ENCODE measurements at places on chromosomes 4 and X.
A peak's percentile ranks its signal among the peaks of the same experiment; 100 is the strongest.

GRCh38 chr4:94814237-94814636, 56.5 kb downstream of the BMPR1B start:
- no peak for DNase-seq

- no peak for DNase-seq
Observed at GRCh38 chr4:159297091-159297490, 194.2 kb downstream of the RAPGEF2 start.

- DNase-seq, result no peak
Observed at GRCh38 chr4:75255261-75255660, 258.9 kb downstream of the RCHY1 start.

DNA sequence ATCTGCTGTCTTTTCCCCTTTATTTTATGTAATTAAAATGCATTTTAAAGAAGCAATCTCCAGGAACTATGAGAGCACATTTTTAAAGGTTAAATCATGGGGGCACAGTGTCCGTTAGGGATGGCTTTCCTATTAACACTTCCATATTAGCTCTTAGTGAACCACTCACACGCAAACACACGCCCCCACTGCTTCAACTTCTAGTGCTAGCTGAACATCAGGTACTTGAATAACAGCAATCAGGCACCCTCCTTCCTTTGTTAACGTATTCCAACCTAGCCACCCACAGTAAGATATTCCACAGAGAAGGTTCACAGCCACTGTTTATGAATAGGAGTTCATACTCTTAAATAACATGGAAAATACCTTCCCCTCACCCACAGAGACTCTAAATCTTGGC, 9.3 kb downstream of the TMEM255A start:
- DNase-seq, result no peak

DNA sequence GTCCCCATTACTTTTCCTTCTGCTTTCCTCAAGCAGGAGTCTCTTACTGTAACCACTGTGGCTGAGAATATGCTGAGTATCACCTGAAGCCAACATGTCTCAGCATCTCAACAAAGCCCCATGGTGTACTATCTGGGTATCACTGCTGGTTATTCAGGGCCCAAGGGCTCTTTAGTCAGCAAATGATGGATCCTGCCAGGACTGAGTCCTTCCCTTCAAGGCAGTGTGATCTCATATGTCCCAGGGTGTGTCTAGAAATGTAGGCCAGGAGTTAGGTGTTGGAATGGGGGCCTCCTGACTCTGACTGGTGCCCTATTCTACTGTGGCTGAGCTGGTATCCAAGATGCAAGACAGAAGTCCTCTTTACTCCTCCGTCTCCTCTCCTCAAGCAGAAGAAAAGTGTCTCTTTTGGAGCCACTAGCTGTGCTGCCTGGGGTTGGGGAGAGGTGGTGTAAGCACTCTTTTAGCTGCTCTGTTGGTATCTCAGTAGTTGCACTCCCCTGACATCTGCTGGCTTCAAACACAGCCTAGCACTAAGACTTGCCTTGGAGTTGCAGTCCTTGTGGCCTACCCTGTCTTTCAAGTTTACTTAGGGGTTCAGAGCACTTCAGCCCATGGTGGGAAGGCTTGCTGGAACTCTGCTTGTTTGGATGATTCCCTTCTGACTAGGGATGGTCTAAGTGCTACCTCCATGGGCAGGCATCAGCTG, 28.6 kb downstream of the OCIAD2 start:
- DNase-seq, result no peak

DNA sequence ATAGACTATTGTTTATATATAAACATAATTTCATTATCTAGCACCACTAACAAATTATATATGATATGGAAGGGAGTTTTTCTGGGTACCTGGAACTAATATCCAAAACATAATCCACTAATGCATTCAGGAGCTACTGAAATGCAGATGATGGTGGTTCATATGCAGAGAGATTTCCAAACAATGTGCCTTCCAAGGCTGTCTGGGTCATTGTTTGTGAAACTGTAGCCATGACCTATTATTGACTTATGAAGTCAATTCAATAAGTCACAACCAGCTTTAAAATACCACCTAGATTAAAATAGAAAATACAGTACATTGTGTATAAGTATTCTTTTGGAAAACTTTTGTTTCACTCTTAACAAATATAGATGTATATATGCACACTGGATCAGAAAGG, 237.0 kb upstream of the PRPS2 start:
- no peak for DNase-seq

GRCh38 chr4:183181081-183181480, 82.0 kb downstream of the WWC2 start:
- no peak for DNase-seq

GRCh38 chrX:11579636-11580600, 85.8 kb downstream of the ARHGAP6 start:
- no peak for DNase-seq

GRCh38 chrX:48540028-48540375, 488 bp downstream of the TBC1D25 start:
- DNase-seq, result peak; percentile 40

GRCh38 chr4:105541420-105541819, 11.0 kb upstream of the ARHGEF38 start:
- DNase-seq, result no peak

GRCh38 chr4:76991161-76991660, 41.7 kb downstream of the SEPTIN11 start:
- DNase-seq, result no peak

GRCh38 chr4:39994406-39994805, 16.7 kb upstream of the PDS5A start:
- DNase-seq, result no peak

DNA sequence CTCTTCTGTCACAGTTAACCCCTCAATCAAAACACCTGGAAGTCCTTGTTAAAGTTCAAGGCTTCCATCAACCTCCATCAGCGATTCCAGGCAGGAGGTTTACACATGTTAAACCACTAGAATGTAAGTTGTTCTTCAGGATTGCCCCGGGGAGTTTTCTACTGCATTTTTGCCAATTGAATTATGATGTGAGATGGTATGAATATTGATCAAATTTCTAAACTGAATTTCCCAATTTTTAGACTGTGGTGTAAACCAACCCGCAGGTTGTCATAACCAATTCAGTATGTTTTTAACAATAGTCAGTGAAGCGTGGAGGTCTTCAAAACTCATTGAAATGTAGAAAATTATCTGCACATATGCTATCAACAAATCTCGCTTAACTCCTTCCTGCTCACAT, 21.2 kb upstream of the TENM3 start:
- DNase-seq, result no peak

GRCh38 chr4:173319696-173320095, 14.5 kb downstream of the HMGB2 start:
- no peak for DNase-seq

GRCh38 chr4:73341454-73341853, 62.6 kb upstream of the ALB start:
- peak; percentile 64 for DNase-seq

GRCh38 chrX:20285511-20285910, 18.8 kb upstream of the RPS6KA3 start:
- DNase-seq, result no peak

DNA sequence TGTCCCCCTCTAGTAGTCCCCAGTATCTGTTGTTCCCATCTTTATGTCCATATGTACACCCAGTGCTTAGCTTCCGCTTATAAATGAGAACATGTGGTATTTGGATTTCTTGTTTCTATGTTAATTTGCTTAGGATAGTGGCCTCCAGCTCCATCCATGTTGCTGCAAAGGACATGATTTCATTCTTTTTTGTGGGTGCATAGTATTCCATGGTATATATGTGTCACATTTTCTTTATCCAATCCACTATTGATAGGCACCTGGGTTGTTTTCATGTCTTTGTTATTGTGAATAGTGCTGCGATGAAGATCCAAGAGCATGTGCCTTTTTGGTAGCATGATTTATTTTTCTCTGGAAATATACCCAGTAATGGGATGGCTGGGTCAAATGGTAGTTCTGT, 6.3 kb downstream of the RAP1GDS1 start:
- no peak for DNase-seq

DNA sequence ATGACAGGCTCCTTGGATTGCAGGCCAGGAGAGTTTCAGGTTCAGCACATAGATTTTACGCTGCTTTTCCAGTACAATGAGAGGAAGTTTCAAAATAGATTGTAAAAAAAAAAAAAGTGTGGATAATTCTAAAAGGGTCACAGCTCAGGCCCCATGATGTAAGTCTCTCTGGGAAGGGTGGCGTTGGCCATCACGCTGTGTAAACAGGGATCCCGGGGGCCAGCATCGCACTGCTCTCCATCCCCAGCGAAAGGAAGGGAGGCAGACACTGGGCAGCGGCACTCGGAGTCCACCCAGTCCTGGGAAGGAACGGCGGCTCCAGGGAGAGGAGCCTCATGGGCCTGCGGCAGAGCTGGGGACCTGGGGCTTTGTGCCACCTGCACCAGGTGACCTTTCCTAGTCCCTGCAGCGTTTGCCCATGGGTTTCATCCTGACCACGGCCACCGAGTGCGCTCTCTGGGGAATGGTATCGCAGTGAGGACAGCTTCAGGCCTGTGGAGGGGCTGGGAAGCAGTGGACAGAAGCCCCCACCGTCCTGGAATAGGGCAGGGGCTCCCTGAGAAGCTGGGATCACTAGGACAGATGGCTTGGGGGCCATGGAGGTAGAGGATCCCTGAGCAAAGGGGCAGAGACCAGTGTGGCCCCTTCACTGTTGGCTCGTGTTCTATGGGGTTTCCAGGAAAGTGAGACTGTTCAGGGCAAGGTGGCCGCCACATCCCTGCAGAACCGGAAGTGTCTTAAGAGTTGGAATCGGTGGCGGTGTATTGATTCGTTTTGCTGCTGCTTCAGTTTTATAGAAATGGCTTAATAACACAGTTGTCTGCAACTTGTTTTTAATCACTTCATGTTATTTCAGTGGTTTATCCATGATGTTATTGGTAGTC, 38.9 kb downstream of the RGS12 start:
- no peak for DNase-seq

DNA sequence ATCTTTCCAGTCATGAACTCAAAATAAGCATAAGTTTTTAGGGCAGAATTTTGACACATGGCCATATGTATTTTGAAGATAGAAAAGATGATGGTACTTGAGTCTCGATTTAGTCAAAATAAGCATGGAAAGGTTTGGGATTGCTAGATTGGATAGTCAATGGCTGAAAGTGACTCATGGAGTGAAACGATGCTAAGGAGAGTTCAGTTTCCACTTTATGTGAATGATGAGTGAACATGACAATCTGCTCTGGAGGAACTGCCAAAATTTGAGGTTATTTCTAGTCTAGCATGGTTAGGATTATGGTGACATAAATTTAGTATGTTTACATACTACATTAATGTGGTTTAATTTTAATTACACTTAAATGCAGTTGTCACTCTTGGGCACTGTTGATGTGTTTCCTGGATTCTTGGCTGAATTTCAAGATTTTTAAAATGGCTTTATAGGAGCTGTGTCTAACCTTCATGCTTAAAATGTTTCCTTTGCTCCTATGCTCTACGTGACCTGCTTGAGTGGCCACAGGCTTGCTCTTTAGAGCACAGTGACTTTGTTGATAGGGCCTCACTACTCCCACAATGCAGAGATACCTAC, 17.1 kb downstream of the DDX3X start:
- DNase-seq, result no peak

Measured in COR-L47 (cell line).